NCI-H774 (cell line): ENCODE measurements at places on chromosomes 16 and 17.

GRCh38 chr17:81930142-81931125 lies 2.9 kb upstream of the MAFG start:
- DNase-seq: no peak

- no peak for DNase-seq
These were observed 14.0 kb upstream of the TEX2 start for GRCh38 chr17:64276961-64277505.

DNA sequence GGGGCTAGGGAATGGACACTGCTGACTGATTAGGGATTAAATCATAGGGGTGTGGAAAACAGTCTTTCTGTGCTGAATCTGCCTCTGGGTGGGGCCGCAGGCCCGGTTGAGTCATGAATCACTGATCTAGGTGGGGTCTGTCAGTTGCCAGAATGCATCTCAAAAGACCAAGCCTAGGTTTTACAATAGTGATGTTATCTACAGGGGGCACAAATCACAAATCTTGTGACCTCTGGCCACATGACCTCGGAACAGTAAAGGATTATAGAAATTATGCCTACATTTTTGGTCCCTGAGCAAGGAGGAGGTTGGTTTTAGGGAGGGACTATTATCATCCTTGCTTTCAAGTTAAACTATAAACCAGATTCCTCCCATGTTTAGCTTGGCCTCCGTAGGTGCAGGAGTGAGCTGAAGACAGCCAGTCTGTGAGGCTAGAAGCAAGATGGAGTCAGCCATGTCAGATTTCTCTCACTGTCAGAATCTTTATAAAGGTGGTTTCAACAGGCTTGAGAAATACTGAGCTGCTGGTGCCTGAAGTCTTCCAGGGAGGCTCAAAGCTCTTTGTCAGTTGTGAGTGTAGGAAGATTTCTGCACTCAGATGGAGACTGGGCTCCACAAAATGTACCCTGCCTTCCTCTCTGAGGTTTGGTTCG lies 12.9 kb downstream of the GNGT2 start:
- DNase-seq: no peak

DNA sequence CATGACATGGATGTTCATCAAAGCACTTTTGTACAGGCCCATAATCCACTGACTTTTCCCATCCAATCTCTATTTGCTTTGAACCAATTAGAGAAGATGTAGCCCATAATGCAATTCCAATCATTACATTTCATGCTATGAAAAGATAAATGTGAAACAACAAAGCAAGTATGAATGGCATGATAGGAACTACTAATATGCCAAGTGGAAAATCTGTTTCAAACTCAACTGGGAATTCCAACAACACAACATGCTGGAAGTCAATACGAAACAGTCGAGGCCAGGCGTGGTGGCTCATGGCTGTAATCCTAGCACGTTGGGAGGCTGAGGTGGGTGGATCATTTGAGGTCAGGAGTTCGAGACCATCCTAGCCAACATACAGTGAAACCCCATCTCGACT lies 39.6 kb upstream of the TMEM97 start:
- no peak for DNase-seq

DNA sequence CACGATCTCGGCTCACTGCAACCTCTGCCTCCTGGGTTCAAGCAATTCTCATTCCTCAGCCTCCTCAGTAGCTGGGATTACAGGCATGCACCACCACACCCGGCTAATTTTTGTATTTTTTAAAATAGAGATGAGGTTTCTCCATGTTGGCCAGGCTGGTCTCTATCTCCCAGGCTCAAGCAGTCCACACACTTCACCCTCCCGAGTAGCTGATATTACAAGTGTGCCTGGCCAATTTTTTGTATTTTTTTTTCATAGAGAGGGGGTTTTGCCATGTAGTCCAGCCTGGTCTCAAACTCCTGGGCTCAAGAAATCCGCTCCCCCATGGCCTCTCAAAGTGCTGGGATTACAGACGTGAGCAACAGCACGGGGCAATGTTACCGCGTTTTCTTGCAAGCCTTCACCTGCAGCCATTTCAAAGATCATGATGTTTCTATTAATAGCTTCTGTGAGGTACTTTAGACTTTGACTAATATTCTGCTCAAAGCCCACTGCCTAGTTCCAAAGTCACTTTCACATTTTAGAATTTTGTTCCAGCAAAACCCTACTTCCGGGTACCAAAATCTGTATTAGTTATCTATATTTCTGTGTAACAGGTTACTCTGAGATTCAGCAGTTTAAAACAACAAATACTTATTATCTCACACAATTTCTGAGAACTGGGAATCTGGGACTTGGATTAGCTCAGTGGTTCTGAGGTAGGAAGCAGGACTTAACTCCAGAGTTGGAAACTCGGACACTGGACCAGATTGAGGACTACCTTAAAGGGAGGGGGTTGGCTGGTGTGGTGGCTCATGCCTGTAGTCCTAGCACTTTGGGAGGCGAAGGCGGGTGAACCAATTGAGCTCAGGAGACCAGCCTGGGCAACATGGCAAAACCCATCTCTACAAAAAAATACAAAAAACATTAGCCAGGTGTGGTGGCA lies 12.0 kb upstream of the MED13 start:
- DNase-seq: no peak

DNA sequence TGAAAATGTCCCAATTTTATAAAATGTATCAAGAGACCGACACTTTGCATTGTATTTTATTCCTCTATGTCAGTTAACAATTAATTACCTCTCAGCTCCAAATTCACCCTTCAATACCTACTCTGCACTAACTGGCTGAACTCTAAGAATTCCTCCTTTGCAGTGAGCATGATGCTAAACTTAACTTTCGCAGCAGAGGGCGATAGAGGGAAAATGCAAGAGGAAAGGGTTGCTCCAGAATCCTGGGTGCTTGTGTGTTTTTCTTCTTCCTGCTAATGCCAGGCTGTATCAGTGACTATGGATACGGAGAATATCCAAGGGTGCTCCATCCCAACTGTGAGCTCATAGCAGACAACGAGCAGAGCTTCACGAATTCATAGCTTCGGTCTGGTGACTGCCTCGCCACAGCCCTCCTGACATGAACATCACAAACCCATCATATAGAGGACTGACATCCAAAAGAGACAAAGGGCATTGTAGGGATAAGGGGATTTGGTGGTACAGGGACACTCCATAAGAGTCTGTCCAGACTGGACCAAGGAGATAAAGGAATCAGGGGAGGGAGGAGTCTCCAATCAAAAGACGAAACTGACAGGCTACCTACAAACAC lies 172.9 kb downstream of the STX8 start:
- DNase-seq: no peak

DNA sequence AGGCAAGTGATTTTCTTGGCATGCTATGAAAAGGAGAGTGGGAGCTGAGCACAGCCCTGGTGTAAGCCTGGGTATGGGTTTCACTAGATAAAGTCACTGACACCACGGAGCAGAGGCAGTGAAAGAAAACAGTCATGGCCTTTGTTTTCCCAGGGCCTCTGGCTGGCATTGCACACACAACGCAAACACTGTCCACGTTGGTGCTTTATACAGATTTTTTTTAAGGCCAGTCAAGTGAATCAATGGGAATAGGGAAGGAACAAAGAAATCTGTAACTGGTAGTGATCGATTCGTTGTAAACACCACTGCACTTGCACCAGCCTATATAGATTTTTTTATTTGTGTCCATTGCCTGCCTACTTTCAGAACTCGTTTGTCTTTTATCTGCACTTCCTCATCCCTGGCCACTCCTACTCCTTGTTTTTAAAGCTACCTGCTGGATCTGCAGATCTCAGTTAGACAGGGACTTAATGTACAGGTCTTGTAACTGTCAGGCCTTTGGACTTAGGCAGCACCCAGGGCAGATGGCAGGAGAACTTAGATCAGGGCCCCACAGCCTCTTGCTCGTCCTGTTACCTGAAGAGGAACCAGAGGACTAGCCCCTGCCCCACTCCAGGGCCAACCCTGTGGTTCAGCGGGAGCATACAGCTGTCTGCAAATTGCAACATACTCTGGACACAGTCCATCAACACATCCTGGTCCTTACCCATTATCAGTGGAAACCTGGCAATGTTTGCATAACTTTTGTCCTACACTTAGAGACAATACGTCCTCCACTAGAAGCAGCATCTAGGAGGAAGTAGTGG lies 10.6 kb upstream of the TMIGD1 start:
- peak; percentile 88 for DNase-seq

GRCh38 chr17:5068236-5068635 lies 10.0 kb upstream of the ZFP3 start:
- no peak for DNase-seq

- no peak for DNase-seq
These were observed 25.1 kb downstream of the C16orf54 start for GRCh38 chr16:29720703-29721102.

- DNase-seq: no peak
These were observed 817 bp upstream of the JPH3 start for GRCh38 chr16:87601401-87601981.

DNA sequence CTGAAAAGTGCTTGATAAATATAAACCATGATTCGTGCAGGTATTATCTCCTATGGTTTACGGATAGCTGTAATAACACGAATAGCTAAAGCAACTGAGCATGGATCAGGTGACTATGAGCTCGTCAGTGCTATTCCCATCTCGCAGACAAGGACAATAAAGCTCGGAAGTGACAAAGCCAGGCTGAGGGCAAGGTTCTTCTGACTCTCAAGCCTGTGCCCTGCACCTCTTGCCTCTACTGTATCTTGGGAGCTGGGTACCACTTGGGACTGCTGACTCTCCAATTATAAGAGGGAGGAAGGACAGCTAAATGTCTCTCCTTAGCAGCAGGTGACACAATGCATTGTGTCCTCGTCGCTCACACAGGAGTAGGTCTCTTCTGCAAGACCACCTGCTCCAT lies 49.6 kb upstream of the IRF8 start:
- DNase-seq: no peak

- peak; percentile 58 for DNase-seq
These were observed 80.4 kb downstream of the EFCAB5 start for GRCh38 chr17:30021708-30022317.

GRCh38 chr16:3650631-3651265 lies 3.7 kb upstream of the DNASE1 start:
- no peak for DNase-seq

DNA sequence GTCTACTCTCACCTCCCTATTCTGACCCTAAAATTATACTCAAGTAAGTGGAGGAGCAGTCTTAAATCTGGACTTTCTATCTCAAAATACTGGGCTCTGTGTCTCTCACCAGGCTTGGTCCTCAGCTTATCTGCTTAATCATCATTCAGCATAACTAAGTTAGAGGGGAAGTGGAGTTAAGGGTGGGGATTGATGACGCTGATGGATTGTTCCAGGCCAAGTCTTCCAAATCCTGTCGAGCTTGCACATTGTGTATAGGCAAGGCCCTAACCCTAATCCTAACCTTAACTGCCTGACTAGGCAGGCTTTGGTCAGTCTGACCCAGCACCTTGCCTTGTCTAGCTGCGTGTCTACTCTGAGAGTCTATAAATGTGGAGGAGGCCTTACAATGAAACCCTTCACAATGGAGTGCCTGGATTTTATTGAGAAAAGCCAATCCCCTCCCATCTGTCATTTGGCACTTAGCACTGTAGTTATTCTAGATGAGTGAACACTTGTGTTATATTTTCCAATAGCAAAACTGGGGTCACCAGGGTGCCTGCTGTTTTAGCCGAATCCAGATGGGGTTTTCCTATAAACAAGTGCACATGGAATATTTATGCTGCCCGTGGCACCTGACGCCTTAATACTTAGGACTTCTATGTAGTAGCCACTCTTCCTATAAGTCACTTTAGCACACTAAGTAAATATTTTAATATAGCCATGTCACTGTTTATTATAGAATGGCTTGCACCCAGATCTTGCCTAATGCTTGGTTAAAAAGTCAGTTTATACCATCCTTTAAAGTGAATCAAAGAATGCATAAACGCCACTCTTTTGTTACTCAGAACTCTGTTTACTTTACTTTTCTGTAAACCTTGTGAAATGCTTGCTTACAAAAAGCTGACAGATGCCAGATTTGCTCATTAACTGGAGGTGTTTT lies 193.2 kb upstream of the MYOCD start:
- peak; percentile 0 for DNase-seq

GRCh38 chr16:23874613-23875294 lies 39.0 kb downstream of the PRKCB start:
- no peak for DNase-seq
